ENCODE measurements at places on chromosomes 13 and 19.

GRCh38 chr19:31319465-31319864 lies 29.8 kb downstream of the TSHZ3 start:
- DNase-seq = no peak

DNA sequence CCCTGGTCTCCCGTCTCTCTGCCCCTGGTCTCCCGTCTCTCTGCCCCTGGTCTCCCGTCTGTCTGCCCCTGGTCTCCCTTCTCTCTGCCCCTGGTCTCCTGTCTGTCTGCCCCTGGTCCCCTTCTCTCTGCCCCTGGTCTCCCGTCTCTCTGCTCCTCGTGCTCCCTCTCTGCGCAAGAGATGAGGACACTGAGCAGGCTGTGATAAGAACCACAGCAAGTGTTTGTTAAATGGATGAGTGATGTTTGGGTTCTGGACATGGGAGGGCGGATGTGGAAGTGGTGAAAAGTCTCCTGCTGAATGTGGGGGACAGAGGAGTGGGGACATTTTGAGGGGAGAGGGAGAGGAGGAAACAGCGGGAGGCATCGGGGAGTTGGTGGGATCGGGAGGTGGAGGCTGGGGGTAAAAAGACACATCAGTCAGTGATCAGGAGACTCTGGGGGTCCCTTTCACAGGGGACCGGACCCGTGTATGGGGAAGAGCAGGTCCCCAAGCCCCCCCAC lies 8.0 kb downstream of the NPAS1 start:
- no peak for DNase-seq

- no peak for DNase-seq
These were observed 81.9 kb upstream of the MCF2L start for GRCh38 chr13:112887151-112887550.

DNA sequence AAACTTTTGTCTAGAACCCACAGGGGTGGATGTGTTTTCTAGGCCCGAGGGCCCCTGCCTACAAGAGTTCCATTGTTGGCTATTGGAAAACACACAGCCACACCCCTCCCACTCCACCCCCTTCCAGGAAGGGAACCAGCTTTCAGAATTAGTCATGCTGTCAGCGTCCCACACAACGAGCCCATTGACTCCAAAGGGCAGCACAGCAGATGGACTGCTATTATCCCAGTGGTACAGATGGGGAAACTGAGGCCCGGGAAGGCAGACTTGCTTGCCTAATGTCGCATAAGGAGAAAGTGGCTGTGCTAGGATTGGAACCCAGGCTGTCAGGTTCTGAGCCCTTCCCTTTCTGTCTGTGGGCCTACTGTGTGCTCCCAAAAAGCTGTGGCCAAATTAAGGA lies 8.1 kb upstream of the FXYD3 start:
- no peak for DNase-seq

GRCh38 chr19:44749292-44749691 lies 784 bp downstream of the BCL3 start:
- no peak for DNase-seq

DNA sequence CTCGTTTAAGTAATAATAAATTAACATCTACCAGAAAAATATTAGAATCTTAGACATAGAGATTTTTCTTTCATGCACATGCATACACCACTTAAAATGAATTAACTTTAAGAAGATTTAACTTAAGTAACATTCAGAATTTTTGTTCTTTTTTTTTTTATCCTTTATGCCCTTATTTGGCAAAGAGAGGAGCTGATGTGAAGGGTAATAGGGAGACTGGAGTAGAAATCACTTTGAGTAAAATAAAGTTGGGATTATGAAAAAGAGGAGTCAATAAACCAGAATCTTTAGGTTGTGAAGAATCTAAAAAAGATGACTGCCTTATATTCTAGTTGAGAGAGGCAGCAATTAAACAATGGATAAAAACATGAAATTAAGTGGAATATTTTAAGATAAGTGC lies 18.8 kb upstream of the MIR17HG start:
- DNase-seq = no peak

- no peak for DNase-seq
These were observed at the start of gene CDX2 for GRCh38 chr13:27969082-27969865. Gene CDX2 (minus strand): TSS chr13:27969315. CDS start chr13:27969006, 309 bp downstream.

DNA sequence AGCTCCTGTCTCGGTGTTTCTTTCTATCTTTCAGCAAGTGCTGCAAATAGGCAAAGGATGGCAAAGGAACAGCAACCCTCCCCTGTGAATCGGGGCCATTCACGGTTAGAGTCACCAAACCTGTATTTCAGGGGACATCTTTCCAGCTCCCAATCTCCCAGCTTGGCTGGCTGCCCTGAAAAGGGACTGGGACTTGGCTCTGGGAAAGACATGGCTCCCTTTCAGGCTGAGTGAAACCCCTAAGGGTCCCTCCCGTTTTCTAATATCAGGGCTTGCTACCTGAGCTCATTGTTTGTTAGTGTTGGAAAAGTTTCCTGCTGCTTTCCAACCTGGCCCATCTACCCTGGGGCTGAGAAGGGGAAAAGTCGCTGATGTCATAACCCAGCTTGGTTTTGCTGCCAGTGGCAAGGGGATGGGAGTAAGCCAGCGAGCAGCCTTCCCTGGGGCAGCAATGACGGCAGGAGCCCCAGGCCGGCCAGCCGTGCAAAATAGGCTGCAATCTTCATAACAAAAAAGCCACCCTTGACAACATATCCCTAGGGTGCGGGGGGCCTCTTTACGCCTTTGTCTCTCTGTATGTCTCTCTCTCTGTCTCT lies 29.9 kb downstream of the SERP2 start:
- DNase-seq = no peak

DNA sequence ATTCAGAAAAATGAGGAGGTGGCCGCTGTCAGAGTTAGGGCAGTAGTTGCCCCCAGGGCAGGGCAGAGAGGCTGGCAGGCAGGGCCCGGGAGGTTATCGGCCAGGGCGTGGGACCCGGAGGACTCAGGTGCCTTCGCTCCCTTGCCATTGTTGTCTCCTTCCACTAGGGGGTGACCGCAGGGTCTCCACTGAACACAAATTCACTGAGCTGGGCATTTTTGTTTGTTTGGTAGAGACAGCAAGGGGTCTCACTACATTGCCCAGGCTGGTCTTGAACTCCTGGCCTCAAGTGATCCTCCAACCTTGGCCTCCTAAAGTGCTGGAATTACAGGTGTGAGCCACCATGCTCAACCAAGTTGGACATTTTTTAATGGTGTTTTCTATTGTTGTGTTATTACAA lies 25.1 kb downstream of the CARS2 start:
- no peak for DNase-seq

DNA sequence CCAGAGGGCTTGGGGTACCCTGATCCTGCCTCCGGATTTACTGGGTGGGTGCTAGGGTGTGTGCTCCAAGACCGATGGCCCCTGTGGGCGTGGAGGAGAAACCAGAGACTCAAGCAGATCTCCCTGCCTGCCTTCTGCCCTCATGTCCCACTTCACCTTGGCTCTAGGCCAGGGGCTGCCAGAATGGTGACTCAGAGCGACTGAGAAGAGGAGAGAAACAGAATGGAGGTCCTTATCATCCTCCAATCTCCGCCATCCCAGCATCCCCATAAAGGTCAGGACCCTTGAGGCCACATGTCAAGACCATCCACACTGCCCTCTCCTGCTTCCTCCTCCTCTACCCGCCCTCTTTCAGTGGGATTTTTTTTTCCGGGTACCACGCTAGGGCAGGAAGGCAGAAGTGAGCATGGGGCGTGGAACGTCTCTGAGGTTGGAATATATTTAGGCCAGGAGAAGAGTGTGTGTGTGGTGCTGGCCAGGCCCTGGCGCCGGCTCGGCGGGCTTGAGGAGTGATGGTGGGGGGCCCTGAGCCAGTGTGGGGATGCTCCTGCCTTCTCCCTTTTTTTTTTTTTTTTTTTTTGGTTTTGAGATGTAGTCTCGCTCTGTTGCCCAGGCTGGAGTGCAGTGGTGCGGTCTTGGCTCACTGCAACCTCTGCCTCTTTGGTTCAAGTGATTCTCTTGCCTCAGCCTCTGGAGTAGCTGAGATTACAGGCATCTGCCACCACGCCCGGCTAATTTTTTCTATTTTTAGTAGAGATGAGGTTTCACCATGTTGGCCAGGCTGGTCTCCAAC lies 22.3 kb downstream of the IER2 start:
- no peak for DNase-seq

DNA sequence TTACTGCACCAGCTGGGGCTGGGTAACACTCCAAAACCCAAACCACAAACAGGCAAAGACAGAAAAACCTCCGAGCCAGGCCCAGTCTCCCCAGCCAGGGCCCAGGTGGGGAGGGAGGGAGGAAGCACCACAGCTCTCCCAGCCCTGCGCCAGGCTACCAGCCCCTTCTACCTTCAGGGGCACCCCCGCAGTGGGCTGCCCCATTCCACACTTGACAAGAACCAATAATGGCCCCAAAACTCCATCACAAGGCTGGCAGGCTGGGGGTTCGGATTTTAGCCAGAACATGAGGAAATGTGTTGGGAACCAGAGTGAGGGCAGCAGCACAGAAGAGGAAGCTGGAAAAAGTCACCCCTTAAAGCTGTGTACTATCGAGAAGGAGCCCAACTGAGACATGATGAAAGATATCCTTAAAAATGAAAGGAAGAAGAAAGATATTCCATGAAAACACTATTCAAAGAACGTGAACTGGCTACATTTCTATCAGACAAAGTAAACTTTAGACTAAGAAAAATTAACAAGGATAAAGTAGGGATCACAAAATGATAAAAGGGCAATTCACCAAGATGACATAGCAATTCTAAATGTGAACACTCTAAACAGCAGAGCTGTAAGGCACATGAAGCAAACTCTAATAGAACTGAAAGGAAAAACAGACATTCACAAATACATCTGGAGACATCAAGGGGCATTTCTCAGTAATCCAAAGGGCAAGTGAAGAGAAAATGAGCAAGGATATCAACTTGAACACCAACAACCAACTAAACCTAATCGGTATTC lies 12.9 kb downstream of the TUBGCP3 start:
- DNase-seq = no peak

GRCh38 chr13:49877629-49878218 lies 58.4 kb downstream of the SPRYD7 start:
- no peak for DNase-seq

- DNase-seq = no peak
These were observed 188.5 kb upstream of the HTR2A start for GRCh38 chr13:47085346-47085745.
